ENCODE measurements at places on chromosomes 3 and 15.
A peak's percentile ranks its signal among the peaks of the same experiment; 100 is the strongest.

DNA sequence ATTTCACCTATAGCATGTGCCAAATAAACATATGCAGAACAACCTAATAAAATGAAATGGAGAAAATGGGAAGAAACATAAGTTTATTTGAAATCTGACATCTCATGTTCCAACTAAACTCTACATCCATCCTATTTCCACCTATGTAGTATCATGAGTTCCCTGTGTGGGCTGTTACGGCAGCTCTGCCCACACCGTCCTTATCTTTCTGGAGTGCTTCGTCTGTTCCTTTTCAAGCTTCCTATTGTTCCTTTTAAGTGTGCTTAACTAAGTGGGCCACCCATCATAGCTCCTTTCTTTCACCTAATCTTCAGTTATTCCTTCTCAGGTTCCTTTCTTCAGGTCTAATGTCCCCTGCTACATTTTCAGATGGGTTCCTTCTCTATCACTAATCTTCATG is 17.3 kb downstream of the RYR3 start:
- no peak for DNase-seq

DNA sequence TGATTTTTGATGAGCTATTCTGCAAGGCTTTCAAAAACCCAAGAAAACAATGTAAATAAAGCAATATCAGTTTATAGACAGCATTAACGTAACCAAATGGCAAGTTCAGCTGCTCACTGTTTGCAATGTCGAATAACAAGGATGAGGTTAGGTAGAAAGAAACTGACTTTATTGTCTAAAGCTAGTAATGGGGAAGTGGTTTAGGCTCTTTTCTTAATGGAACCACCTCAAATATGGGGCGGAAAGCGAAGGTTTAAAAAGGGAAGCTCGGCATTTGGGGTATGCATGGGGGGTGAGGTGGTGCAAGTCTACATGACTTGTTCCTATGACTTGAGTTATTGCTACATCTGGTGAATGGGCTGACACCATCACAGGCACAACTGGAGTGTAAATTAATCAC is 1060.2 kb downstream of the NSUN3 start:
- no peak for DNase-seq

- no peak for DNase-seq
Observed at GRCh38 chr15:42034628-42035434, 14.0 kb upstream of the PLA2G4E start.

DNA sequence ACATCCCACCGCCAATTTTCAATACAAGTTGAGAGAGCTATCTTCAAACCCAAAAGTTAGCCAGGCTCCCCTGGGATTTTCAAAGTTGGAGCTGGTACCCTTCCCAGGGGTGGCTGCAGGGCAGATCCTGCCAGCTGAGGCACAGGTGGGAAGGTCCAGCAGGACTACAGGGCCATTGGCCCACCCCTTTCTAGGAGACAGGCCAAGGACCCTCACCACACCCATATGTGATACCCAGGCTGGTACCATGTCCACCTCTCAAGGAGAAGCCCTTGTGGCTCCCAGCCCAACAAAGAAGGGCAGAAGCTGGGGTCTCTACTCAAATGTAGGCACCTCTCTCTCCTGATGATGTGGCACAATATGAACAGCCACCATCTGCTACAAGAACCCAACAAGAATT is 8.0 kb downstream of the POC1A start:
- no peak for DNase-seq

GRCh38 chr3:187919048-187919447 is 173.8 kb upstream of the BCL6 start:
- DNase-seq: no peak

GRCh38 chr3:130904491-130904890 is 10.6 kb downstream of the ATP2C1 start:
- DNase-seq: no peak

DNA sequence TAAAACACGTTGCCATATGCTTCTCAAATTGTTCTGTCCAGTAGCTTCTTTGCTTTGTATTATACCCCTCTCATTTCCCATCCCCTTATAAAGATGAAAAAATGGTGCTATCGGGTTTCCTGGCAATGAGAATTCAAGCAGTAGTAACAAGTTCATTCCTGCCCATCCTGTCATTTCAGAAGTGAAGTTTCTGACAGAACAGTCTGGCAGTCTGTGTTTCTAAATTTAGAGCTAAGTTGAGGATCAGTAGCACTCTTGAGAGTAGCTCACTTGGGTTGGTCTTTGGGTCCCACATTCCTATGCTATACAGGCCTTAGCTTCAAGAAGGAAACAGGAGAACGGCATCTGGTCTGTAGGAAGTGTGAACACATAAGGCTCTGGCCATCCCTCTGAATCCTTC is 134.6 kb downstream of the GHSR start:
- no peak for DNase-seq

DNA sequence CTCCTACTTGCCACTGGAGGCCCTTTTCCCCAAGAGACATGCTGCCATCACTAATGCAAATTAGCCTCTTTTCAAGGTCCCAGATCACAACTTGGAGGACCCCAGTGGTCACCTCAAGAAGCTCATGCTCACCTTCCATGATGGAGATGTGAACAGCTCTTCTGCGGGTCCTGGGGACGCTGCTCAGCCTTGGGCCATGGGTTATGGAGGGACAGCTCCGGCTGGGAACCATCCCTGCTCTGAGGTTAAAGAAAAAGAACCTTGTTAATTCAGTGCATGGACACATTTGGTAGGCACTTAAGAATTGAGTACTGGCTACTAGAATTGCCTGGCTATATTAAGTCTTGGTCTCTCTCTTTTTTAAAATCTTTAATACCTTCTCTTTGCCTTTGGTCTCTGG is 56.8 kb downstream of the WDR76 start:
- DNase-seq: no peak

DNA sequence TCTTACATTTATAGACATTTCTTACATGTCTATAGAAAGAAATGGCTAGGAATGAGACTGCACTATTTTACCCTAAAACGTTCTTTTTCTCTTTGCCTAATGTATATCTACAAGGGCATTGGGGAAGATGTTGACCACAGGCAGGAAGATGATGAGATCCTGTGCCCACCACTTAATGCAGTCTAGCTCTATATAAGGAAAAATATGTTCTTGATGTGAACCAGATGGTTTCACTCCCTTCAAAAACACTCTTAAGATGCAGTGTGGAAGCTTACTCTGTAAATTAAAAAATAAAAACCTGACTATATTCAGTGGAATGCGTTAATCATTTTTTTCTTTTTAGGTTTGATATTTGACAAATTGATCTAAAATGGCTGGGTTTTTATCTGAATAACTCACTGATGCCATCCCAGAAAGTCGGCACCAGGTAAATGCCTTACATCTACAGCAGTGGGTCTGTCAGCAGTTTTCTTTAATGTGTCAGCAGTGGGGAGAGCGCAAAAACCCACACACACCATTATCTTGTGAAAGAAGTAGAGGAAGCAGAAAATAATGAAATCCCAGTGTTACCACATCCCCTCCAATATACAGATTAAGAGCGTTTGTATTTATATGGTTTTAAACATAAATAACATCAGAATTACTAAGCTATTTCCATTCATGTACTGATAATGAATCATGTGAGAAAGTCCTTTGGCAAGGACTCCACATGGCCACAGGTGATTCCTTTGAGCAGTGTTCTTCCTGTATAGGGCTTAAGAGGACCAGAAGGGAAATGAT is 10.1 kb downstream of the AGTR1 start:
- DNase-seq: no peak

- DNase-seq: no peak
Observed at GRCh38 chr3:120460862-120461261, 10.1 kb upstream of the FSTL1 start.

DNA sequence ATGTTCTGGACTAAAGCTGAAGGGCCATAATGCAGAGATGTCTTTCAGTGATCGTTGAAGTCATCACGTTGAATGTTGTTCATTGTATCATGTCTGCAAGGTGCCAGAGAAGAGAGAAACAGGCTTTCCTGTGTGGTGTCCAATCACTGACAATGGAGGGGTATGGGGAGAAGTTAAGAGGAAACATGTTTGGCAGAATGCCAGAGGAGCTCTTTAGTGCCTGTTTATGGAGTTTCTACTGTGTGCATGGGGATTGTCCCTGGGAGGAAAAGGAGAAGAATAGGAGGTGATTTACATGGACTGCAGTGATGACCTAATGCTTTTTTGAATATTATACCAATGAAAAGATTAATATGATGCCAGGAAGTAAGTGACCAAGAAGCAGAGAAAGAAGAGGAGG is 11.7 kb downstream of the SCAANT1 start:
- DNase-seq: no peak

GRCh38 chr15:61037031-61037430 is 192.1 kb downstream of the RORA start:
- no peak for DNase-seq

GRCh38 chr15:36880224-36880912 is 220.0 kb downstream of the MEIS2 start:
- DNase-seq: no peak

DNA sequence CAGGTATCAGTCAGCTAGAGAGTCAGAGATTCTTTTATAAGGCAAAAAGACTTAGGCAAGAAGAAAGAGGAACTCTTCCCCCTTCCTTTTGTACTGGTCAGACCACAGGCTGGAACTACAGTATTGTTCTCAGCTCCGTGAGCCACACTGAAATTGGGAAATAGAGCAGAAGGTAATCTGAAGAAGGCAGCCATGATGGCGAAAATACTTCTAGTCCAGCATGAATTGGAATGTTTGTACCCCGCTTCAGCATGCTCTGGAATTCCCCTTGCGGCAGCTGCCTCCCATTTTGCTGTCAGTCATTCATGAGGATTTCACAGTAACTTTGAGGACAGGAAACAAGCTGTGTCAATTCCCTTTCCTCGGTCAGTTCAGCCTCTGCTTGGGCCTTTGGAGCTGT is 96.2 kb downstream of the CORO2B start:
- DNase-seq: no peak

- no peak for DNase-seq
Observed at GRCh38 chr3:5473471-5473870, 286.0 kb downstream of the EDEM1 start.

- no peak for DNase-seq
Observed at GRCh38 chr3:143786219-143787191, 61.8 kb downstream of the SLC9A9 start.

GRCh38 chr3:131082246-131082645 is 55.6 kb downstream of the NEK11 start:
- no peak for DNase-seq

GRCh38 chr3:183766745-183767606 is 58.4 kb downstream of the MAP6D1 start:
- DNase-seq: peak; percentile 11

DNA sequence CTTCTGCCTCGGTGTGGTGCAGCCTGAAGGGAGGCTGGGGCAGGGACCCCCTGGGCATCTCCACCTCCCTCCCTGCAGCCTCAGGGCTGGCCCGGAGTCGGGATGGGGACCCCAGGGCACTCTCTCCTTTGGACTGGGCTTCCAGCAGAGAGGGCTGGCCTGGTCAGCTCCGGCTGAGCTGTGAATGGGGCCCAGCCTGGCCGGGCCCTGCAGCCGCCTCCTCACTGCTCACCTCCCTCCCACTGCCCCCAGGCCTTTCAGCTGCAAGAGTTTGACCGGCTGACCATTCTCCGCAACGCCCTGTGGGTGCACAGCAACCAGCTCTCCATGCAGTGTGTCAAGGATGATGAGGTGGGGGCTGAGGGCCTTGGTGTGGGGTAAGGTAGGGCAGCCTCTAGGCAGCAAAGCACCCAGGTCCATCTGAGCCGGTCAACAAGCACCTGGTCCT is 36.0 kb downstream of the PSTPIP1 start:
- no peak for DNase-seq

GRCh38 chr3:8653800-8654408 is 9.3 kb upstream of the SSUH2 start:
- DNase-seq: no peak

DNA sequence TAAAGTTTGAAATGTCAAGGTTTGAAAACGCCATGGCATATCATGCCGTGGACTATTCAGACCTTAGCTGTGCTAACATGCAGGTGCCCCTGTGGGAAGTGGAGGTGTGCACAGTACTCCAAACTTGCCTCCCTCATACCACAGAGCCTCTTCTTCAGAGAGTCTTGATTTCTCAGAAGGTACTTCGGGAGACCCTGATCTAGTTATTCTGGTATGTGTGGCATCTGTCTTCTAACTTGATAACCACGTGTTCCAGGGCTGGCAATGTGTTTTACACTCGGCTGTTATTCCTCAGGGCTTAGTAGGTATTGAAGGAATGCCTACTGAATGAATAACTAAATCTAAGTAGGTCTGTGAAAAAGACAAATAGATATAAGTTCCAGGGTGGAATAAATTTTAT is 309.9 kb downstream of the CLSTN2 start:
- DNase-seq: no peak

DNA sequence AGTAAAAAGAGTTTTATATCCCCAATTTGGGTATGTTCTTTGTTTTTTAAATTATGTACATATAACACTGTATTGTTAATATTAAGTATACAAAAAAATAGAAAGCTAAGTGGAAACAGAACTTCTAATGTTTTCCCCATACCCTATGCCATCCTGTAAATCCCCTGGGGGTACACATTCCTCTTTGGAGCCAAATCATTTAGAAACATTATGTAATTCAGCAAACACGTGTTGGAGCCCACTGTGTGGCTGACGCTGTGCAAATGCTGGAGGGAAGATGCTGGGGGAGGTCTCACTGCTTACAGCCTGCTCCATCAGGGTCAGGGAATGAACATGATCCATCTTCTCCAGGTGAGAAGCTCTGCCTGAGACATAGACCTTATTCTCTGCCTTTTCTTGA is 52.8 kb downstream of the CRTC3 start:
- no peak for DNase-seq

GRCh38 chr15:39083213-39083612 is 497.7 kb upstream of the THBS1 start:
- DNase-seq: no peak

GRCh38 chr15:60325905-60326304 is 71.9 kb downstream of the ANXA2 start:
- DNase-seq: no peak

DNA sequence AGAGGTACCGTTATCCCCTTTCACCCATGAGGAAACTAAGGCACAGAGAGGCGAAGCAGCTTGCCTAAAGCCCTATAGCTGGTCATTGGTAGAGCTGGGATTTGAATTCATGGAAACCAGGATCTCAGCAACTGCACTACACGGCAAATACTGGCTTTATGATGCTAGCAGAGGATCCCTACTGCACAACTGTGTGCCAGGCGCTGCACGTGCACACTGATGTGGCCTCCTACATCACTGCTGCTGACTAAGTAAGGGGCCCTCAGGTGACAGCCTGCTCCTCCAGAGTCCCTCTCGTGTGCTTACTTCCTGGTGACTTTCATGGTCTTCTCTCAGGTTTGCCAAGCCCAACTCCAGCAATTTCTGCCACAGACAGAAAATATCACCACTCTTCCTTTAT is 3.4 kb upstream of the POLG start:
- no peak for DNase-seq

Measured in NCI-H526 treated with DMSO at 0.1 percent for 48 hours (cell line).